D721Med (cell line): ENCODE measurements at places on chromosomes 12 and 14.

GRCh38 chr12:78271546-78271945 is 440.9 kb downstream of the NAV3 start:
- DNase-seq: no peak

GRCh38 chr14:74897642-74898041 is 15.9 kb downstream of the DLST start:
- no peak for DNase-seq

DNA sequence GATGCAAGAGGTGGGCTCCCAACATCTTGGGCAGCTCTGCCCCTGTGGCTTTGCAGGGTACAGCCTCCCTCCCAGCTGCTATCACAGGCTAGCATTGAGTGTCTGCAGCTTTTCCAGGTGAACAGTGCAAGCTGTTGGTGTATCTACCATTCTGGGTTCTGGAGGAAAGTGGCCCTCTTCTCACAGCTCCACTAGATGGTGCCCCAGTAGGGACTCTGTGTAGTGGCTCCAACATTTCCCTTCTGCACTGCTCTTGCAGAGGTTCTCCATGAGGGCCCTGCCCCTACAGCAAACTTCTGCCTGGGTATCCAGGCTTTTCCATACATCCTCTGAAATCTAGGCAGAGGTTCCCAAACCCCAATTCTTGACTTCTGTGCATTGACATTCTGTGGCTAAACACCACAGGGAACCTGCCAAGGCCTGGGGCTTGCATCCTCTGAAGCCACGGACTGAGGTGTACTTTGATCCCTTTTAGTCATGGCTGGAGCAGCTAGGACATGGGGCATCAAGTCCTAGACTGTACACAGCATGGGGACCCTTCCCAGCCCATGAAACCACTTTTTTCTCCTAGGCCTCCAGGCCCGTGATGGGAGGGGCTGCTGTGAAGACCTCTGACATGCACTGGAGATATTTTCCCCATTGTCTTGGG is 24.0 kb upstream of the SLC38A1 start:
- DNase-seq: no peak

GRCh38 chr14:69346710-69347109 is 51.4 kb downstream of the ERH start:
- no peak for DNase-seq

GRCh38 chr12:22286569-22286968 is 47.9 kb downstream of the ST8SIA1 start:
- no peak for DNase-seq

- DNase-seq: no peak
Measured at GRCh38 chr12:131381716-131382430, 329.0 kb upstream of the SFSWAP start.

DNA sequence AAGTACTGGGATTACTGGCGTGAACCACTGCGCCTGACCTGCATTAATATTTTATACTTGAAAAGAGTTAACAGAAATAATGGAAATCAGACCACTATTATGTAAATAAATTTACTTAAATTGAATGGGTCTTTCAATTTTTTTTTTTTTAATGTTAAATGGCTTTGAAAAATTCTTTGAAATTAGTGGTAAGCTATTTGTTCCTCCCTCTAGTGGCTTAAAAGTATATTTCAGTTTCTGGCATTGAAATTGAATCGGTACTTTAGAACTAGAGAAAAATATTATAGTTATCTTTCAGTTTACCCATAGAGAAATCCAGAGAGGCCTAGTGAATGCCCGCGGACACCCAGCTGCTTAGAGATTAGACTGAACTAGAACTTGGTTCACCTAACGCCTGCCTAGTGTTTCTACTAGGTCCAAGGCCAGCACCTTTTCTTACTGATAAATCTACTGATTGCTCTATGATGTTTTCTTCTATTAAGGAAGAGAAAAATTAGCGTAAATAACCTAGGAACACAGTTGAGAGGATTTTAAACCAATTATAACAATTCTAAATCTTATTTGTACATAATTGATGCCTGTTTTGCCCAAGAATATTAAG is 106.5 kb downstream of the EML1 start:
- no peak for DNase-seq

DNA sequence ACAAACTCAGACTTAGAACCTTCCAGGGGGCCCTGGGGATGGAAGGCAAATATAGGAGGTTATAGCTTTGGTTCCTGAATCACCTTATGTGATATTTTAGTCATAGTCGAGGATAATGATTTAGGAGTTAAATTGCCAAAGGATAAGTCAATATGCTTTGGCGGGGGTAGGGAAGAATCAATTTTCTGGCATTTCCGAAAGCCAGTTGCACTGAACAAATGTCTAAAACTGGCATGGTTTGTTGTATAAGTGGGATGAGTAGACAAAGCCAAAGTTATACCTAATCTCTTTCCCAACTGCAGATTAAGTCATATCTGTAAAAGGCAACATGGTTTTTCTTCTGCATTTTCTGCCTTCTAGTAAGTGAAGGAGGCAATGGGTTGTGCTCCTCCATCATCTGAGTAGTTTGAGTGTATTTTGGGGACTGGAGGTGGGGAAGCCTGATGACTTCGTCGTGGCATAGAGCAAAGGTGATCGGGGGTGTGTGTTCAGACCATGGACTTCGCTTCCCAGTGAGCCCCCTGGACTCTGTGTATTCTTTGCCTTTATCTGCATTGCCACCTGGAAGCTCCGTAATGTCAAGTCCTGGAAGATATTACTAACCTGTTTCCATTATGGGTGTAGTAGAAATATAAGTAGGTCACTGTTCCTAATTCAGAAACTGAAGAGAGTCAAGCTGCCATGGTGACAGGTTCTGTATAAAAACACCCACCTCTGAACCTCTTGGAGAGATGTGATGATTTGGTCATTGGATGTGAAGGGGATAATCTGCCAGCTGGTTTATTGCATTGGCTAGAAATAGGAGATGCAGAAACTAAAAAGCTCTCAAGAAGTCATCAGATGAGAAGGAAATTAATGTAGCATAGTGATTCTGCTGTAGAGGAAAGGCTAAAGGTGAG is 24.5 kb downstream of the PPFIBP1 start:
- DNase-seq: no peak

DNA sequence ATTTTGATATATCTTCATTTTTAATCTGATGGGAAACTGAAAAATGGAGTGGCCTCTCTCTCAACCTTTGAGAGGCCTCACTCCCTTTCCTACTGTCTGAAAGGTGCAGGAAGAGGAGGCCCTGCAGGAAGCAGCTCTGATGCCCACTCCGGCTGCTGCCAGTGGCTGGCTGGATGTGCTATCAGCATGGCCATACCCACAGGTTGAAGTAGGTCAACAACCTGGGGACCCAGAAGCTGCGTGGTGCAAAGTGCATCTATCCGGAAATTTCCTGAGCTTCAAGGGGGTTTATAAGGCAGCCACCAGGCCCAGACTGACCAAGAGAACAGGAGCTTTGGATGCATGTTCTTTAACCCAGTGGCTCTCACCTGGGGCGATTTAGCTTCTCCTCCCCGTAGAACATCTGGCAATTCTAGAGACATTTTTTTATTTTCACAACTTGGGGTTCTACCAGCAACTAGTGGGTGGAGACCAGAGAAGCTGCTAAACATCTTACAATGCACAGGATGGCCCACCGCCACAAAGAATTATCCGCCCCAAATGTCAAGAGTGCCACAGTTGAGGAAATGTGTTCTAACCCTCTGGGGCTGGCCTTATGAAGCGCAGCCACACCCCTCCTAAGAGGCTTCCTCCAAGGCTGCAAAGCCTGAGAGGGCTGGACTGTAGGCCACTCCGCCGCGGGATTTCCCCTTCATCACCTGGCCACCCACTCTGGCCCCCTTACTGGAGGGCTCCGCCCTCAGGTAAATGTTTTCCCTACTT is 8.2 kb upstream of the BATF start:
- DNase-seq: no peak

GRCh38 chr12:90120627-90121026 is 412.0 kb upstream of the ATP2B1 start:
- DNase-seq: no peak

DNA sequence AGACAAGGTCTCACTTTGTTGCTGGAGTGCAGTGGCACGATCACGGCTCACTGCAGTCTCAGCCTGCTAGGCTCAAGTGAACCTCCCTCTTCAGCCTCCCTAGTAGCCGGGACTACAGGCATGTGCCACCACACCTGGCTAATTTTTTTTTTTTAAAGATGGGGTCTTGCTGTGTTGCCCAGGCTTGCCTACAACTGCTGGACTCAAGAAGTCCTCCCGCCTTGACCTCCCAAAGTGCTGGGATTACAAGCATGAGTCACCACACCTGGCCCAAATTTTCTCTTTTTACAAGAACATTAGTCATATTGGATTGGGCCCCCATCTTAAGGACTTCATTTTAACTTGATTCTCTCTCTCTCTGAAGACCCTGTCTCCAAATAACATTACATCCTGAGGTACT is 7.0 kb upstream of the HECTD4 start:
- DNase-seq: no peak

- DNase-seq: no peak
Measured at GRCh38 chr14:64201921-64202545, 92.1 kb downstream of the ESR2 start.

GRCh38 chr12:5369298-5369697 is 62.6 kb upstream of the NTF3 start:
- DNase-seq: no peak
